Ovary (tissue), 10 donors: ENCODE measurements at places on chromosomes 3 and 15. TPM values are rescaled to one million over a fixed set of nuclear protein-coding genes. Genes with fewer than 3 reads are reported as not detected.

The ARHGEF26 gene
- 12.9 TPM for total RNA-seq

The TMC3 gene
- total RNA-seq: not detected

The TMEM266 gene
- total RNA-seq: 0.11 TPM

The PLCL2 gene
- total RNA-seq: 54.2 TPM

DNA sequence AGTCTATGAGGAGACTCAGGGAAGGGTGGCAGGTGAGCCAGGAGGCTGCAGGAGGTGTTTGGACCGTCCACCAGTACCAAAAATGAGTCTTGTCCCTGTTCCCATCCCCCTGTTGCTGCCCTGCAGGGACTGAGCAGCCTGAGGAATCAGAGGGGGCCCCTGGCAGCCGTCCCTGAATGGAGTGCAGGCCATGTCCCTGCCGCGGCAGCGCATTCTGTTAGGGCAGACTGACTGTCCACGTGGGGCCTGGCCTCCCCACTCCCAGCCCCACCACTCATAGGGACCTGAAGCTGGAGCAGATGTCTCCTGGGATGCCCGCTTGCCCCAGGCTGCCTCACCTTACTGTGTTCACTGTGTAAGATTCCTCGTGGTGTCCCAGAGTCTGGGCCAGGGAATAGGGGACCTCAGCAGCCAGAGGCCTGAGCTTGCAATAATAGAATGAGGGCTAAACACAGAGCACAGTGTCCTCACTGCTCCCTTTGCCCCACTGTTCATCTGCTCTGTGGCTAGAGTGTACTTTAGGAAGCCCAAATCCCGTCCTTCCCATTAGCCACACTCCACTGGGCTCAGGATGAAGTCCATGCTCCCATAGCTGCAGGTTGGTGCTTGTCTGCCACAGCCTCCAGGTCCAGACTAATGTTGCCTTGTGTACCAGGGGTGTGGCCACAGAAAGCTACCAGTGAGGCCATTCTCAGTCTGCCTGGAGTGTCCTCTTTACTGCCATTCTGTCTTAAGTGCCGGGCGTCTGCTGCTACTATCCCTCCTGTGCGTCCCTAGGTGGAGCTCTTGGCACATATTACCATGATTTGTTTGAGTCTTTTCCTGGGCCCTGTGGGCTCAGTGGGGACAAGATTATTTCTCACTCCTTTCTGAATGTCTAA lies 63.2 kb downstream of the HCN4 start:
- DNase-seq: no peak

- no peak for DNase-seq
Observed at GRCh38 chr3:112128843-112129727, 4.0 kb downstream of the GCSAM start.

DNA sequence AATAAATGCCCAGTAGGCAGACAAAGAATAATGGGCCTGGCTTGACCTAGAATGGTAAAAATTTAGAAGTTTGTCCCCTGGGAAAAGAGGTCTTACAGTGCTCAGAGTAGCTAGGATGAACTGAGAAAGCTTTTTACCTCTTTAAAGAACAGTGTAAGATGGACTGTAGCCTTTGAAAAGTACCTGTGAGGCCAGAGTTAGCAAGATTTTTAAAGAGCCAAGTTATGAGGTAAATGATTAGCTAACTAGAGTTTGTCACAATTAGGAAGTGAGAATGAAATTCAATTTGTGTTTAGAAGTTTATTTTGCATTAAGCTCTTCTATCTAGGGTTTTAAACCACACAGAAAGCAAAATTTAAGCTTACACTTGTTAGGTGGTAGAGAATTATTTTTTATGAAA lies 480.9 kb downstream of the ZIC1 start:
- no peak for DNase-seq

- DNase-seq: no peak
Observed at GRCh38 chr15:68541743-68542142, 37.0 kb upstream of the CORO2B start.

GRCh38 chr15:88023914-88024313 lies 232.6 kb downstream of the NTRK3 start:
- DNase-seq: no peak
